NCI-H2227 treated with DMSO at 0.1 percent for 48 hours (cell line): ENCODE measurements at places on chromosomes 12 and 14.

DNA sequence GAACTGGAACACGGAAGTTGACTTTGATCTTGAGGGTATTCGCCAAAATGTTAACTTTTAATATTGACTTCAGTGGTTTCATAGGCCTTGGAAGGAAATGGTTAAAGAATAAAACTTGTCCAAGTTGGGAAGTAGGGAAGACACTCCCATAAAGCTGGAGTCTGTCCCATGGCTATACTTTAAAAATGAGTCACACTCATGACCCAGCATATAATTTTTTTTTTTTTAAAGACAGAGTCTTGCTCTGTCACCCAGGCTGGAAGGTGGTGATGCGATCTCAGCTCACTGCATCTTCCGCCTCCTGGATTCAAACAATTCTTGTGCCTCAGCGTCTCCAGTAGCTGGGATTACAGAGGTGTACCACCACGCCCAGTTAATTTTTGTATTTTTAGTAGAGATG, 19.6 kb downstream of the TMPRSS12 start:
- DNase-seq = no peak

GRCh38 chr12:52701281-52701680, 2.0 kb downstream of the KRT77 start:
- no peak for DNase-seq

GRCh38 chr14:95123891-95124579, 33.3 kb downstream of the DICER1 start:
- DNase-seq = no peak

- peak; percentile 90 for DNase-seq
These were observed 72.8 kb downstream of the IRF2BPL start for GRCh38 chr14:76955575-76956315.

DNA sequence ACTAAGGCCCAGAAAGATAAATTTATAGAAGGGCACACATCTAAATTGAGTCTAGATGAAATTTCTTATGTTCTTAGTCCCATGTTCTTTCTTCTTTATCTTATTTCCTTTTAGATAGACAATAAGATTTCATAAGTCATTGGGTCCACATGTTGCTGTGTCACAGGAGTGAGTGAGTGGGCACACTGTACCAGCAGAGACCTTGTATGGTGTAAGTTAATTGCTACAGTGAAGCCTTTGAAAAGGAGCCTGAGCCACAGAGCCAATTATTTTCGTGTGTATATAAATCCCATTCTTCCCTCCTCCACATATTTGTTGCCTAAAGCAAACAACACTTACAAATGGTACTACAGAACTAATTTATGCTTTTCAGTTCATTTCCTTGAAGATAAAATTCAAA, 79.1 kb downstream of the GRIP1 start:
- no peak for DNase-seq

DNA sequence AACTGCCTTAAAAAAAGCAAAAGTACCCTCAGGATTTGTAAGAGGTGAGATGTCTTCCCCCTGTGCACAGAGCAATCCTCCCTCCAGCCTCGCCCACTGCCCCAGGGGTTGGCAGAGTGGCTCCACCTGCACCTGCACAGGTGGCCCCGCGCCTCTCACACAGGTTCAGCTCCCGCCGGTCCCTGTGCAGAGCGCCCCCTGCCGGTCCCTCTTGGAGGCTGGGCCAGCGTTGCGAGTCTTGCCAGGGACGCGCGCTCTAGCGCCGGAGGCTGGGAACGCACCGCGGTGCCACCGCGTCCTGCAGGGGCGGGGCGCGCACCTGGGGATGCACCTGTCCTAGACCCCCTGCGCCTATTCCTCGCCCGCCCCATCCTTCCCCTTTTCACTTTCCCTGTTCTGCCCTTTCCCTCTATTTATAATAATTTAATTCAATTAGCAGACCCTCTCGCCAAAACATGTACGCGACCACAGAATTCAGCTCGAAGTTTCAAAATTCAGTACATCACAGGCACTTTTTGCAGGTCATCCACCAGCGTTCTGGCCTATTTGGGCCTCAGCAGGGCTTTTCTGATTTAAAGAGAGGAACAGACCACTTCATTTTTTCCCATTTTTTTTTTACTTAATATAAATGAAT, 618.6 kb downstream of the AACS start:
- no peak for DNase-seq

- no peak for DNase-seq
These were observed 14.8 kb upstream of the LRTM2 start for GRCh38 chr12:1805441-1806081.

DNA sequence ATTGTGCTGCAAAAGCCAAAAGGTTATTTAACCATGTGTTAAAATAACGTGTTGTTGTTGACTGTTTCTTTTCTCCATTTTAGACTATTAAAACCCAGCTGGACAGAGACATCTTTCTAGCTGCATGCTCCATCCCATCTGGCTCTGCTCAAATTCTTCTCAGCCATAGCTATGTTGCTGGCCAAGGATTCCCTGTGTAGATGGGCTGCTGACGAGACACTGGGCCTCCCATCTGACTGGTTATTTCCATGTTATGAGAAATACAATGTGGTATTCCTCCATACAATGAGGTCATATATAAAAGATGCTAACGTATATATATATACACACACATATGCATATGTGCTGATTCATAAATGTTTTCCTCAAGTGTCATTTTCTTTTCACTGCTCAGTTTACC, 30.1 kb downstream of the MED13L start:
- DNase-seq = no peak
